Hematopoietic multipotent progenitor cell treated with erythropoietin and hydrocortisone succinate and interleukin-3 and kit ligand, for 4 days (in vitro differentiated cells): ENCODE measurements at places on chromosomes 6 and 20.
A peak's percentile ranks its signal among the peaks of the same experiment; 100 is the strongest.

GRCh38 chr6:112667427-112667826 is 320.3 kb downstream of the RFPL4B start:
- DNase-seq = no peak

GRCh38 chr20:37741055-37741454 is 47.2 kb downstream of the CTNNBL1 start:
- no peak for DNase-seq

- DNase-seq = no peak
Observed at GRCh38 chr20:48737434-48738093, 90.2 kb downstream of the PREX1 start.

- peak; percentile 15 for DNase-seq
Observed at GRCh38 chr6:80158478-80158989, 52.1 kb downstream of the BCKDHB start.

GRCh38 chr6:14271789-14272736 is 154.5 kb downstream of the CD83 start:
- DNase-seq = peak; percentile 13

DNA sequence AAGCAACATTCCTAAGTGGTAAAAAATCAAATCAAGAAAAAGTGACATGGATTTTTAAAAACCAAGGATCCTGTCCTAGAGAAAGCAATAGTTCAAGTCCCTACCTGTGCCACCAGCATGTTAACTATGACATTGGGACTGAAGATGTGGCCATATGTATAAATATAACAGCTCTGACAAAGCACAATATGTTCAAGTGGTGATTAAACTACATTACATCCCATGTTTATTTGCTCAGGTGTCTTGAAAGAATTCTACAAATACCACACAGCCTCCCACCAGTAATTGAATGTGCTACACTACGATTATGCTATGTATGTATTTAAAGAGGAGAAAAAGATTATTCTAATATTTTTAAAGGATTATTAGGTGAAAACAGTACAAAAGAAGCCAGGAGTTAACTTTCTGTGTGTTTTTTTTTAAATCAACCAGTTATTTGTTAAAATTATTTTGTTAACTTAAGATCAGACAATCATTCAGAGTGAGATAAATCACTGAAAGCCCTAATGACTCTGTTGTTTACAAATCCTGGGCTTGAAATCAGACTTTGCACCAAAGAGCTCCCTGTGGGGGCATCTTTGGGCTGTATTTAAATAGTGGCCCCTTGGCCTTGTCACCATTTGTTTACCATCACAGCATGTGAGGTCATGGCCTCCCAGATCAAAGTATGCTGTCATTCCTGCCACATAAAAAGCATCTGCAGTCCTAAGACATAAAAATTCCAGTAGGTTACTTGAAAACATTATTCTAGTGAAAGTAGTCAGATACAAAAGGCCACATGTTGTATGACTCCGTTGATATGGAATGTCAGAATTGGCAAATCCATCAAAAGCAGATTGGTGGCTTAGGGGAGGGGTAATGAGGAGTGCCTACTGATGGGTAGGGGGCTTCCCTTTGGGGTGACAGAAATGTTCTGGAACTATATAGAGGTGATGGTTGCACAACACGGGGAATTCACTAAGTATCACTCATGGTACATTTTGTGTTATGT is 17.1 kb downstream of the TTLL2 start:
- no peak for DNase-seq

- no peak for DNase-seq
Observed at GRCh38 chr6:14559746-14560536, 442.4 kb downstream of the CD83 start.

GRCh38 chr6:4603856-4604369 is 172.3 kb upstream of the CDYL start:
- DNase-seq = no peak

DNA sequence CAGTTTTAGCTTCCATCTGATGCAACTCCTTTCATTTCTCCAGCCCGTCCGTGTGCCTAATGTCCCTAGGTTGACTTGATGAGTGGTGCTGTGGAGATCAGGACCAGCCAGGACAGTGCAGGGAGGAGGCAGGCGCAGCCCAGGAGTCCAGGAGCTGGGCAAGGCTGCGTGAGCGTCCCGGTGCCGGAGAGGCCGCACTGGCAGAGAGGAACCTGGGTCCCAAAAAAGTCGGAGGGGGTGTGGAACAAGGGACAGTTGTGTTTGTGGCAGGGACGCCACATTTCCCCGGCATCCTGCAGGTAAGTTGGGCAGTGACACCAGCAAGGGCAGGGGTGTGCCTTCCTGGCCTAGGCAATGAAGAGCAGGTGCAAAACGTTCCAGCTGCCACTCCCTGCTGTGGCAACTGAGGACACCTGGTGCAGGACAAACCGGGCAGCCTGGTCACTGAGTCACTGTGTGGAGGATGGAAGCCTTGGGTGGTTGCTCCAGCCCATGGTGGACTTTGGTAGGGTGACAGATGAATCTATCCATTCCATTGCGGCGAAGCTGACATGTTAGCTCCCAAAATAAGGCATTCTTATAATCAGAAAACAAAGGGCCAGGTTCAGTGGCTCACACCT is 53.2 kb downstream of the RAMACL start:
- DNase-seq = no peak
